ENCODE measurements at places on chromosomes 7 and 10.

GRCh38 chr10:3173171-3173878 is 743 bp upstream of the PITRM1 start:
- peaks cover 34% of the 10 kb centered on the region for H3K36me3 ChIP-seq
- H3K4me1 ChIP-seq, result peaks cover 35% of the 10 kb centered on the region
- no peaks in the 10 kb centered on the region for H3K27me3 ChIP-seq
- peak overlapping the region; percentile 93 for H3K27ac ChIP-seq

DNA sequence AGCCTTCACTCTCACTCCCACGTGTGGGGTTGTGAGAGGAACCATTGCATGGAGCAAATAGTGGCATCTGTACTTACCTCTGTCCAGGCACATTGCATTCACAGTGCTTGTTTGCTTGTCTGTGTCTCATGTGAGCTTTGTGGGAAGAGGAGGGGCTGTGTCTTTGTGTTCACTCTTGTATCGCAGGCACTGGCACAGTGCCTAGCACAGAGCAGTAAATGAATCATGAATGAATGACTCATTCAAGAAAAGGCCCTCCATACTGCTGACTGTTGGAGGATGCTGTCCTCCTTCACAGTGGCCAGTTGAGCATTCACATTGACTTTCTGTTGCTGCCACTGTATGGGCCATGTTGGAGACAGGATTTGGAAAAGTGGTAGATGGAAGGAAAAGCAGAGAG is 125.3 kb downstream of the SORCS3 start:
- H3K4me1 ChIP-seq, result no peaks in the 10 kb centered on the region
- H3K27ac ChIP-seq, result no peak overlapping the region
- H3K4me3 ChIP-seq, result no peak overlapping the region
- no peaks in the 10 kb centered on the region for H3K36me3 ChIP-seq

- no peaks in the 10 kb centered on the region for H3K36me3 ChIP-seq
- H3K4me1 ChIP-seq, result no peaks in the 10 kb centered on the region
- no peak overlapping the region for H3K4me3 ChIP-seq
- no peak for DNase-seq
- H3K27me3 ChIP-seq, result peaks cover 4% of the 10 kb centered on the region
- H3K27ac ChIP-seq, result no peak overlapping the region
Measured at GRCh38 chr10:1347962-1348772, 292.0 kb downstream of the WDR37 start.

GRCh38 chr7:152527610-152528032 is 91.8 kb upstream of the KMT2C start:
- DNase-seq, result no peak
- no peaks in the 10 kb centered on the region for H3K4me1 ChIP-seq
- no peaks in the 10 kb centered on the region for H3K27me3 ChIP-seq
- H3K4me3 ChIP-seq, result no peak overlapping the region
- H3K36me3 ChIP-seq, result no peaks in the 10 kb centered on the region
- no peak overlapping the region for H3K27ac ChIP-seq

DNA sequence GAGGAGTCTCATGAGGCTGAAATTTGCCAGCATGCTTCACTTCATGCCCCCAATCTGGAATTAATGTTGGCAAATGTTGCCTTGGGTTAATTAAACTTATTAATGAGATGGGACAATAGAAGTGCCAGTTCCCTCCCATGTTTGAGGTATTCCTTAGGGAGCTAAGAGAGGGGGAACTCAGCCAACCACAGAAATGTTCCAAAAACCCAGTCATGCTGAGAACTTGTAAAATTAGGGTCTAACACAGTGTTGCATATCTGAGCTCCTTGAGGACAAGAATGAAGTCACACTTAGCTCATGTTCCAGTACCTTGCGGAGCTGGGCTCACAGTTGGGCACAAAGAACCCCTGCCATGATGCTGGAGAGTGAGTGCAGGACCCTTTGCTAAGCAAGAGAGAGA is 89.4 kb downstream of the OAT start:
- no peaks in the 10 kb centered on the region for H3K36me3 ChIP-seq
- H3K4me1 ChIP-seq, result no peaks in the 10 kb centered on the region
- no peak for DNase-seq
- H3K4me3 ChIP-seq, result no peak overlapping the region
- no peak overlapping the region for H3K27ac ChIP-seq
- peaks cover 14% of the 10 kb centered on the region for H3K27me3 ChIP-seq

GRCh38 chr7:132177708-132178401 is 398.4 kb downstream of the PLXNA4 start:
- no peak overlapping the region for H3K27ac ChIP-seq
- H3K4me3 ChIP-seq, result no peak overlapping the region
- H3K36me3 ChIP-seq, result no peaks in the 10 kb centered on the region
- no peaks in the 10 kb centered on the region for H3K27me3 ChIP-seq
- H3K4me1 ChIP-seq, result no peaks in the 10 kb centered on the region

- H3K4me1 ChIP-seq, result no peaks in the 10 kb centered on the region
- H3K36me3 ChIP-seq, result no peaks in the 10 kb centered on the region
- peak; percentile 37 for DNase-seq
- H3K4me3 ChIP-seq, result no peak overlapping the region
- peaks cover 4% of the 10 kb centered on the region for H3K27me3 ChIP-seq
Measured at GRCh38 chr10:28991333-28992270, 297.3 kb upstream of the LYZL1 start.

DNA sequence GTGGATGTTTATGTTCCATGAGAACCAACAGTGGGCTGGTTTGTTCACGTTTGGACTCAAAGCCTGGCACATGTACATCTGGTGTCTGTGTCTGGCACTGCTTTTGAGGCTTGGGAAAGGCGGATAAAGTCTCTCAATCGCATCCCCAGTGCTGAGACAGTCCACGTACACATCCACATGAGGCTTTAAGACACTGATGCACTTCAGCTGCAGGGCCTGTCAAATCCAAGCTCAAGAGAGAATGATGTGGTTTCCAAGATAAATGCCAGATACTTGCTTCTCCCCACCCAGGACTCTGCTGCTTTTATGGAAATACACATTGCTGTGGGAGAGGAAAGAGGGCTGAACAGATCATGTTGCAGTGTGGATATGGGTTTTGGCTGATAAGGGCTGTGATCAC is 178.4 kb downstream of the ADARB2 start:
- peaks cover 24% of the 10 kb centered on the region for H3K27me3 ChIP-seq
- no peak overlapping the region for H3K4me3 ChIP-seq
- H3K27ac ChIP-seq, result no peak overlapping the region
- no peak for DNase-seq
- H3K4me1 ChIP-seq, result no peaks in the 10 kb centered on the region

GRCh38 chr10:173741-174140 is 38.5 kb downstream of the ZMYND11 start:
- H3K4me3 ChIP-seq, result no peak overlapping the region
- H3K27ac ChIP-seq, result no peak overlapping the region
- H3K27me3 ChIP-seq, result no peaks in the 10 kb centered on the region
- no peak for DNase-seq

DNA sequence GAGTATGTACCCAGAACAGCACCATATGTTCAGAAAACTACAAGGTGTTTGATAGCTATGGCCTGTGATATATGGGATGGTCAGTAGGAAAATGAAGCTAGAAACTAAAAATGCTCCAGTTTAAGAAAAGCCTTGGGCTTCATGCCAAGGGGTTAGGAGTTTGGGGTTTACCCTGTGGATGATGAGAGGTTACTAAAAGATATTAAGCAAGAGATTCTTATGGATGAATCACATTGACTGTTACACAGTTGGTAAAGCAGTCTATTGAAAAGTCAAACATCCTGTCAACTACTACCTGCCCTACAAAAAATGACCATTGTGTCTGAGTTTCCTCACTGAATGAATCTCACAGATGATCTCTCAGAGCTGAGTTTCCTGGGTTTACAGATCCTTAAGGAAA is 166.2 kb upstream of the INHBA start:
- no peak for DNase-seq
- H3K4me1 ChIP-seq, result peaks cover 37% of the 10 kb centered on the region
- no peak overlapping the region for H3K4me3 ChIP-seq
- no peaks in the 10 kb centered on the region for H3K36me3 ChIP-seq

- H3K36me3 ChIP-seq, result peaks cover 56% of the 10 kb centered on the region
- no peaks in the 10 kb centered on the region for H3K27me3 ChIP-seq
- peak overlapping the region; percentile 91 for H3K27ac ChIP-seq
- DNase-seq, result peak; percentile 75
- peaks cover 83% of the 10 kb centered on the region for H3K4me1 ChIP-seq
- peak overlapping the region; percentile 35 for H3K4me3 ChIP-seq
Measured at GRCh38 chr7:149865437-149865836, 8.3 kb upstream of the ATP6V0E2 start.

- H3K27me3 ChIP-seq, result no peaks in the 10 kb centered on the region
- no peak overlapping the region for H3K4me3 ChIP-seq
- no peak for DNase-seq
- H3K4me1 ChIP-seq, result peaks cover 3% of the 10 kb centered on the region
- H3K36me3 ChIP-seq, result peaks cover 30% of the 10 kb centered on the region
Measured at GRCh38 chr7:107392830-107393229, 77.0 kb upstream of the GPR22 start.

- no peak for DNase-seq
- H3K36me3 ChIP-seq, result no peaks in the 10 kb centered on the region
- no peak overlapping the region for H3K4me3 ChIP-seq
- peaks cover 34% of the 10 kb centered on the region for H3K4me1 ChIP-seq
- no peak overlapping the region for H3K27ac ChIP-seq
Measured at GRCh38 chr10:93076871-93077270, 3.2 kb downstream of the CYP26A1 start.

DNA sequence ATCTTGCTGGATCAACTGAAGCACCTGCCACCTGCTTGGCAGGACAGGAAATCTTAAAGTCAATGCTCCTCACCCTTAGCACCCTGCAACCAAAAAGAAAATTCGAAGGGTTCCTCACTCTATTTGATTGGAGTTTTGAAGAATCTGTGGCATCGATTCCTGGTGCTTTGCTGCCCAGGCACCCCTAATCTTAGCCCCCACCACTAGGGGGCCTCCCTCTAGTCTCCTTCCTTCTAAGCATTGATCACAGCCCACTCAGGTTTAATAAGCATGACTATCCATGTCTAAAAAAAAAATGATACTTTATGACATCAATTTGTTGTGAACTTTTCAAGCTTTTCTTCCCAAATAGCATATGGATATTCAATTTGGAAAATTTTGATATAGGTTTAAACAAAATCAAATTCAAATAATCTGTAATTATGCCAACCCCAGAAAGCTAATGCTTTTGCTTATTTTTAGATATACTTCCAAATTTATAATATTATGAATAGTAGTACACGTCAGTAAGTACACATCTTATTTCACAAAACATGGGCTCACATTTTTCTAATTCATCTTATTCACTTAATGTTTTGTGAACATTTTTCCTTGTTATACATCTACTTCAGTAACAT is 45.3 kb downstream of the NRG3 start:
- H3K27me3 ChIP-seq, result no peaks in the 10 kb centered on the region
- DNase-seq, result no peak
- no peak overlapping the region for H3K4me3 ChIP-seq
- no peaks in the 10 kb centered on the region for H3K36me3 ChIP-seq

GRCh38 chr10:12589791-12590190 is 240.4 kb downstream of the CAMK1D start:
- peaks cover 8% of the 10 kb centered on the region for H3K36me3 ChIP-seq
- H3K27ac ChIP-seq, result no peak overlapping the region
- H3K4me1 ChIP-seq, result peaks cover 78% of the 10 kb centered on the region
- no peak overlapping the region for H3K4me3 ChIP-seq

- peaks cover 14% of the 10 kb centered on the region for H3K27me3 ChIP-seq
- DNase-seq, result no peak
- no peak overlapping the region for H3K27ac ChIP-seq
- H3K4me1 ChIP-seq, result no peaks in the 10 kb centered on the region
- H3K36me3 ChIP-seq, result no peaks in the 10 kb centered on the region
Measured at GRCh38 chr7:159271781-159272180, 127.1 kb upstream of the VIPR2 start.

DNA sequence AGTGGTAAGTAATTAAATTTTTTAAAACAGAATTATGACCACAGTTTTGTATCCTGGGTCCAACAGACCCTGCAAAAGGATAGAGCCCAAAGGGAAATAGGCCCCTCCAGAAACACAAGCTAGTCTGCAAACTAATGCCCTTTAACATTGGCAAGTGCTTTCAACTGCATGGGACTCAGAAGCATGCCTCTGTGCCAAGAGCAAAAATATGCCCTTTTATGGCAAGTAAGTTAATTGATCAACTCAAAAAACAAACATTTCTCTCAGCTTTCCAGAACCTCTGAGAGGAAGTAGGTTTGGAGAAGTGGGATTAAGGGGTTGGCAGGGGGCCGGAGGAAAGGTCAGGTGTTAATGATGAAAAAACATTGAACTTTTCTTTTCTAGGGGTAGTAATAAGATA is 186.6 kb upstream of the PRSS1 start:
- H3K36me3 ChIP-seq, result no peaks in the 10 kb centered on the region
- no peak overlapping the region for H3K4me3 ChIP-seq
- peaks cover 14% of the 10 kb centered on the region for H3K27me3 ChIP-seq

GRCh38 chr10:70115948-70116682 is 16.5 kb downstream of the AIFM2 start:
- H3K36me3 ChIP-seq, result peaks cover 65% of the 10 kb centered on the region
- no peaks in the 10 kb centered on the region for H3K27me3 ChIP-seq
- H3K4me3 ChIP-seq, result no peak overlapping the region
- H3K4me1 ChIP-seq, result peaks cover 9% of the 10 kb centered on the region
- peak; percentile 71 for DNase-seq

GRCh38 chr7:155782466-155782865 is 29.8 kb downstream of the SHH start:
- no peak for DNase-seq
- H3K27ac ChIP-seq, result no peak overlapping the region
- H3K4me1 ChIP-seq, result peaks cover 8% of the 10 kb centered on the region
- peaks cover 71% of the 10 kb centered on the region for H3K36me3 ChIP-seq
- peaks cover 7% of the 10 kb centered on the region for H3K27me3 ChIP-seq
- no peak overlapping the region for H3K4me3 ChIP-seq
